Effector memory CD8-positive, alpha-beta T cell (primary cell): ENCODE measurements at places on chromosomes 16 and 17.

- DNase-seq: no peak
Measured at GRCh38 chr16:381789-382717, at the start of gene PGAP6. PGAP6 (minus strand) TSS chr16:381978; CDS start chr16:381821, 157 bp downstream.

DNA sequence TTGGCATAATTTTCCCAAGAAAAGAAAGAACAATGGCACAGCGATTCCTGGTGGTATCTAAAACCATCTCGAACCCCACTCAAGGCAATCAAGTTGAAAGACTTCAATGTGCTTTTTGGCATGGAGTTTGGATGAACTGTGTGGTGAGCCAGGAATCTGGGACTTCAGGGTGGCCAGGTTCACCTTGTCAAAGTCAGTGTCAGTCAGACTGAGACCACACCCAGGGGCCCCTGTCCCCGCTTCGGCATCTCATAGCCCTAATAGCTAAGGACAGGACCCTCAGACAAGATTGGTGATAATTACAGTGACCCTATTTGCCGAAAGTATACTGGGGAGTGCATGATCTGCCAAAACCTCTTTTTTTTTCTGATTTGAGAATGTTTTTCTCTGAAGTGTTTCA, 25.8 kb downstream of the WFDC1 start:
- no peak for DNase-seq

GRCh38 chr16:57867000-57867561, 64.8 kb upstream of the KIFC3 start:
- DNase-seq: no peak

DNA sequence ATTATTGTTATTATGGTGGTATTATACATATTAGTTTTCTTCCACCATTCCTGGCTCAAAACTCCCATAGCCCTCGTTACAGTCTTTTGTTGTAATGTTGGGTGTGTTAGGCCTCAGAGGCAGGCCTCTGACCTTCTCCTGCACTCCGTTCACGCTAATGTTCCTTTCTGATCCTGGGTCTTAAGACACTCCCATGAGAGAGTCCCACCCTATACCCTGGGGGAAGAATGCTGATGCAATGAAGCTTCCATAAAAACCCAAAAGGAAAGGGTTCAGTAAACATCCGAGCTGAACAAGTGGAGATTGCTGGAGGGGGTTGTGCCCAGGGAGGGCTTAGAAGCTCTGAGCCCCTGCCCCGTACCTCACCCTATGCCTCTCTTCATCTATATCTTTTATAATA, 141.3 kb upstream of the NETO2 start:
- DNase-seq: no peak

DNA sequence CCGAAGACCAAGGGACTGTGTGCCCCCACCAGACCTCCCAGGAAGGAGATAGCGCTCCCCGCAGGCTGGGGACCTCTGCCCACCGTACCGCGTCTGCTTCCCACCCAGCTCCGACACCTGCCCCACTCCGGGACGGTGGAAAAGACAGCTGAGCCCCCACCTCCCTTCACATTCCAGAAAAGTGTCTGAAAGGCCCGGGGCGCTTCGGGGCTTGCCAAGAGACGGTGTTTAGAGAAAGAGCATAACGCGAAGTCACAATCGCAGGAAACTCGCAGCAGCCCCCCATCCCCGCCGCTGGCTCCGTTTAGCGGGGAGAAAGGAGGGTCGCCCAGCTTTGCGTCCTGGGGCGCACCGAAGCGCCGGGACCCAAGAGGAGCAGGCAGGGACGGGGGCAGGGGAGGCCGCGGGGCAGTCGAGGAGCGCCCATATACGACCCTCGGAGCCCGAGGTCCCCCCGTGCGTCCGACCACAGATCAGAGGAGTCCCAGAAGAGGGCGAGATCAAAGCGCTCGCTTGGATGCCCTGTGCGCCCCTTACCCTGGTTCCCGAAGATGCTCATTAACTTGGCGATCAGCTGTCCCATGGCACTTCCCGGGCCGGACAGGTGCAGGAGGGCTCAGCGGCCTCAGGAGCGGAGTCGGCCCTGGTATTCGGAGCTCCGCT, 652 bp downstream of the ARL5C start:
- DNase-seq: no peak

- DNase-seq: no peak
Measured at GRCh38 chr16:78727536-78727935, 628.1 kb downstream of the WWOX start.

DNA sequence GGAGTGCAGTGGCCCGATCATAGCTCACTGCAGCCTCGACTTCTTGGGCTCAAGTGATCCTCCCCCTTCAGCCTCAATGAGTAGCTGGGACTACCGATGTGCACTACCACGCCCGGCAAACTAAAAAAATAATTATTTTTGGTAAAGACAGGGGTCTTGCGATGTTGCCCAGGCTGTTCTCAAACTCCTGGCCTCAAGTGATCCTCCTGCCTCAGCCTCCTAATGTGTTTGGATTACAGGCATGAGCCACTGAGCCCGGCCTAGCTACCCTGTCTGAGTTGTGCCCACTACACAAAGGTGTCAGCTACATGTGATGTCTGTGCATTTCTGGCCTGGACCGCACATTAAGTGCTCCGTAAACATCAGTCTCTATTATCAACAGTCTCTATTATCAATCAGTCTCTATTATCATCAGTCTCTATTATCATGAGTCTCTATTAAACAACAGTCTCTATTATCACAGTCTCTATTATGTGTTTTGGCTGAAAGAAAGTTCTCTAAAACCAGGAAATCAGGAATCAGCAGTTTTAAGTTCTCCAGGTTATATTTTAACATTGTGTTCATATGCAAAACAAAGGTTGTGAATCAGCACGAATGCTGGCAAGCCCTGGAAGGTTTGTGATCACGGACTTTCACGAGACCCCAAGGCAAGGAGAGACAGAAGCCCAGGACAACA, 721 bp upstream of the WWOX start:
- no peak for DNase-seq

DNA sequence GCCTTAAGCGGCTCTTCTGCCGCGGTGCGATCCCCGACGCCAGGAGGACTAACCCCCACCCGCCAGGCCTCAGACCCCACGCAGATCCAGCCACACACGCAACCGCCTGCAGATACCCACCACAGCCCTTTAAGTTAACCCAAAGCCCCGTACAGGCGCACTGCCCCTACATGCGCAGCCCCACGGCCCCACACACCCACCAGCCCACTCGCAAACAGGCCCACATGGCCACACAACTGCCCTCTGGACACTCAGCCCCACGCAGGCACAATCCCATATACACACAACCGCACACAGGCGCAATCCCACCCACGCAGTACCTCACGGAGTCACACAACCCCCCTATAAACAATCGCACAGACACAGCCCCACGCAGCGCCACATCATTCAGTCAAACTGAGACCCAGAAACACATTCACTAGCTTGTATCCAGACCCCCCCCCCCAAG, 41.7 kb downstream of the RAI1 start:
- no peak for DNase-seq

DNA sequence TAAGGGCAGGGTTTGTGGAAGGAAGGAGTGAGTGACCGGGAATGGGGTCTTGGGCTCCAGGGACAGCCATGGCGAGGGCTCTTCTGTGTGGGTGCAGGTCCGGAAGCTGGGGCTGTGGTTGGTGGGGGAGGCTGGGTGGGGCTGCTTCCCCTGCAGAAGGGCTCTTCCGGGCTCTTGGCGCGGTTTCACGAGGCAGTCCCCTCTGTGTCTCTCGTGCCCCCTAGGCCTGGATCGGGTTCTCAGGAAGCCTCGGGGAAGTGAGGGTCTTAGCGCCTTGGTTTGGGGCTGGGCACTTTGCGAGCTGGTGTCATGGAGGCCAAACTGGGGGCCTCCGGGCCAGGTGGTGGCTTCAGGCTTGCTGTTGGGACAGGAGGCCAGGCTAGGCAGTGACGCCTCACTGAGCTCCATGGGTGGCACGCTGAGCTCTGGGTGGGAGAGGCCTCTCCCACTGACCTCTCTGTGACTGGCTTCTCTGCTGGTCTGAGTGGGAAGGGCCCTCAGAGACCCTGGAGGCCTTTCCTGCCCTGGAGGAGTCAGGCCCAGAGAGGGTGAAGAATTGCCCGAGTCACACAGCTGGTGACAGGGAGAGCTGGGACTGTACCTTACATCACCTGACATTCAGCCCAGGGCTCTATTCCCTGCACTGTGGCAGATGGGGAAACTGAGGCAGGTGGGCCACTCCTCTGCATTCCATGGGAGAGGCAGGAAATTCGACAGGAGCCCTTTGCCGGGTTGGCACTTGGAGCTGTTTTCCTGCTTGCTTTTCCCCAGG, 8.2 kb downstream of the ADCY7 start:
- peak; percentile 38 for DNase-seq

DNA sequence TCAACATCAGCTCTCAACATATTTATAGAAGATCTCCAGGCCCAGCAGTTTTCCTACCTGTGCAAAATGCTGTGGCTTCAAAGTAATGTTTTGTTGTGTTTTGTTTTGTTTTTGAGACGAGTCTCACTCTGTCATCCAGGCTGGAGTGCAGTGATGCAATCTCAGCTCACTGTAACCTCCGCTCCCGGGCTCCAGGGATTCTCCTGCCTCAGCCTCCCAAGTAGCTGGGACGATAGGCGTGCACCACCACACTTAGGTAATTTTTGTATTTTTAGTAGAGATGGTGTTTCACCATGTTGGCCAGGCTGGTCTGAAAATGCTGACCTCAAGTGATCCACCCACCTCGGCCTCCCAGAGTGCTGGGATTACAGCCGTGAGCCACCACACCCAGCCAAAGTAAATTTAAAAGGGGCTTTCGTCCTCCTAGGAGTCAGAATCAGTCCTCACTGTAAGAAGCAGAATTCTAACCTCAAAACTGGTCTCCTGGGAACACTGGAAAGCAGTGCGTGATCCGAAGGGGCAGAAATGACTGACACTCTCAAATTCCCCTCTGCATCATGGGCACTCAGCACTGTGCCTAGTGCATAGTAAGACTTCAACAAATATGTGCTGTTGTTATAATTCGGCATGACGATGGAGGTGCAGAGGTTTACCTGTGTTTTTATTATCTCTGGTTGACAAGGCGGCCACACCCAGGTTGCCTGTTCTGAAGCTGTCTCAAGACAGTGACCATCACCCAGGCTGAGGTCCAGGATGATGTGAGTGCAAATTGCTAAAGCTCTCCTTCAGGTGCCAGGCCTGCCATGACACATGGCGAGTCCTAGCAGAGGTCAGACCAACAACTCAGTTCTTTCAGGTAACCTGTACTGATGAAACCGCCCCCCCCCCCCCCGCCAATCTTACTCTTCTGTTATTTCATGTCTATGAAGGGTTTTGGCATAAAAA, 59.8 kb downstream of the ADCY9 start:
- DNase-seq: no peak

DNA sequence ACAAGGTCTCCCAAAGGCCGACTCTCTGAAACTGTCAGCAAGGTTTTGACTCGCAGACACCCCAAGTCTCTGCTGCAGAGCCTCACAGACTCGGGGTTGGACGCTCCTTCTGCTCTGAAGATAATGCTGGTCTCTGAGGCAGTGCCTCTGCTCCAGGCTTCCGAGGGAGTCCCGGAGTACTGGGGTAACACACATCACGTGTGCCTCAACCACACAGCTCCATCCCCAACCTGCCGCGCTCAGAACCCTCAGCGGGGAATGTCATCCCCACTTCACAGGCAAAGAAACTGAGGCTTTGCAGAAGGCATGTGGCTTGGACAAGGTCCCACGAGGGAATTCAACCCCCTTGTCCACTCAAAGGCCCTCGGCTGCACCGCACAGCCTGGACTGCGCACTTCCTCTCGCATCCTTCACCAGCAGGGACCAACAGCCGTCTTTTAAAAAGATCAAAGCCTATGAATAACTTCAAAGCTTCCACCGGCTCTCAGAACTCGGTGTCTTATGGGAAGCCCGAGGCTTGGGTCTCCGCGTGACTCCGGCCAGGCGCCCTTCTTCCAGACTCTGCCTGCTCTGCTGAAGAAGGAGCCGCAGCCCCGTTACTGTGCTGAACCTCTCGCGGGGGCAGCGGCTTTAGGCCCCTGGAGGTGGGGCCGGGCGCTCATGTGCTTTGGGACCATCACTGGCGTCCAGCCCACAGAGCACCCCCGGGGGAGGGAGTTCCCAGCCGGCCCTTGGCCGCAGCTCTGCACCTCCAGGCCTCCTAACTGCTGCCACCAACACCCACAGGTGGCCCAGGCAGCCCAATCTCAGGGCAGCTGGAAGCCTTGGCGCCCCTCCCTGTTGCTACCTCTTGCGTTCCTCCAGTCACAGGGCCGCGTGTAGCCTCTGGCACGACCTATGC, 2.2 kb downstream of the TMEM204 start:
- peak; percentile 19 for DNase-seq

DNA sequence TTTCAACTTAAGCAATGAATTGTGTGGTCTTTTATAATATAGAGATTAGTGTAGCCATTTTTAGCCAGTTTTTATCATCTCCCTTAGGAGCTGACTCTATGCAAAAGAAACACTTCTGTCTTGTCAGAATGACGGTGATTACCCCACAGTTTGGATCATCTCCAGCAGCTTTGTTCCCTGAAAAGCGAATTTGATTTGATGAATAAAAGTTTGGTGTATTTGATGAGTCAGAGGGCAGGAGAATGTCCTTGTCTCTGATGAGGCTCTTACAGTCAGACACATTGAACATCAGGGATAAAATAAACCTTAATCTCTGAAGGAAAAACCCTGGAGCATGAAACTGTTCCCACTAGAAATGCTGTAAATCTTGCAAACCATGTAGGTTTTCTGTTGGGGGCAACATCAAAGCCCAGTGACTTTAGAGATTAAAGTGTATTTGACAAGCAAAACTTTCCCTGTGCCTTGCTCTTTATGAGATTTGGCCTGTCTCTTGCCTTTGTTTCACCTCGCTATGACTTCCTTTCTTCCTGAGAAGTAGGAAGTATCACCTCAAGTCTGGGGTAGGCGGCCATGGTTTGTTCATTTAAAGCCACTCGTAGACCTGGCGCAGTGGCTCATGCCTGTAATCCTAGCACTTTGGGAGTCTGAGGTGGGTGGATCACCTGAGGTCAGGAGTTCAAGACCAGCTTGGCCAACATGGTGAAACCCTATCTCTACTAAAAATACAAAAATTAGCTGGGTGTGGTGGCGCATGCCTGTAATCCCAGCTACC, 209.3 kb downstream of the FTO start:
- no peak for DNase-seq

DNA sequence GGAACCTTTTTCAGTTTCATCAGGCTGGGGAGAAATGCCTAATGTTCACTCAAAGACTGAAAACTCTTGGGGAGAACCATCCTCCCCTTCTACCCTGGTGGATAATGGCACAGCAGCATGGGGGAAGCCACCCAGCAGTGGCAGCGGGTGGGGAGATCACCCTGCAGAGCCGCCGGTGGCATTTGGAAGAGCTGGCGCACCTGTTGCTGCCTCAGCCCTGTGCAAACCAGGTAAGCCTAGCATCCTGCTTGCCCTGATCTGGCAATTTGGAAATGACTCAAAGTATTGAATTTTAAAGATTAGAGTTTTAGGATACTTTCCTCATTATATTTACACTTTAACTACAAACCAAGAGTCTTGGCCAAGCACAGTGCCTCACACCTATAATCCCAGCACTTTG, 63.8 kb downstream of the TMC6 start:
- no peak for DNase-seq
